ENCODE measurements at places on chromosomes 16 and 17. TPM values are rescaled to one million over a fixed set of nuclear protein-coding genes. Genes with fewer than 3 reads are reported as not detected.

- H3K4me1 ChIP-seq: no peaks in the 10 kb centered on the region
- H3K27ac ChIP-seq: no peak overlapping the region
- no peaks in the 10 kb centered on the region for H3K27me3 ChIP-seq
- no peak overlapping the region for H3K4me3 ChIP-seq
- H3K36me3 ChIP-seq: peaks cover 9% of the 10 kb centered on the region
Observed at GRCh38 chr17:59676716-59677115, 30.5 kb downstream of the PTRH2 start.

GRCh38 chr16:10892782-10893318 lies 15.8 kb downstream of the CIITA start:
- H3K27me3 ChIP-seq: no peaks in the 10 kb centered on the region
- no peaks in the 10 kb centered on the region for H3K4me1 ChIP-seq

GRCh38 chr17:17072546-17072945 lies 30.3 kb downstream of the MPRIP start:
- no peak overlapping the region for H3K27ac ChIP-seq
- no peaks in the 10 kb centered on the region for H3K27me3 ChIP-seq
- H3K4me1 ChIP-seq: peaks cover 29% of the 10 kb centered on the region
- DNase-seq: no peak
- no peaks in the 10 kb centered on the region for H3K36me3 ChIP-seq

Gene ATXN1L
- 10.7 TPM for total RNA-seq

Gene HSD11B2
- total RNA-seq: 0.51 TPM

- no peaks in the 10 kb centered on the region for H3K36me3 ChIP-seq
- no peaks in the 10 kb centered on the region for H3K27me3 ChIP-seq
- H3K4me1 ChIP-seq: no peaks in the 10 kb centered on the region
- no peak overlapping the region for H3K27ac ChIP-seq
- no peak for DNase-seq
Observed at GRCh38 chr17:64358261-64358788, 32.3 kb downstream of the PECAM1 start.

GRCh38 chr17:21679256-21680146 lies 12.8 kb upstream of the KCNJ18 start:
- no peak overlapping the region for H3K27ac ChIP-seq
- no peaks in the 10 kb centered on the region for H3K36me3 ChIP-seq
- peak; percentile 24 for DNase-seq
- H3K4me3 ChIP-seq: no peak overlapping the region

DNA sequence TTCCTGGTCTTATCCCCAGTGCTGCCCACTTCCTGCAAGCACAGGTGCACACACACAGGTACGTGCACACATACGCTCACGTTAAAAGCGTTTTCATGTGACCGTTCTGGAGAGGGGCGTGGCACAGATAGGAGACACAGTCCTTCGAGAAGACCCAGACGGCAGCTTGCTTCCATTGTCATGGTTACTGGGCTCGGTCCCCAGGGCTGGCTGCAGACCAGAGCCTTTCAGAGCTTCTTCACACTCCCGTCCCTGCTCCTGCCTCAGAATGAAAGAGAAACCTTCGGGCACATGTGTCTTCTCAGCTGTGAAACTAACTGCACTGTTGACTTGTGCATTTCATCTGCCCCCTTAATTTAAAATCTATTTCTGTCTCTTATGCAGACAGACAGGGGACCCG lies 154.2 kb downstream of the PITPNC1 start:
- no peaks in the 10 kb centered on the region for H3K4me1 ChIP-seq
- H3K27me3 ChIP-seq: no peaks in the 10 kb centered on the region
- no peak overlapping the region for H3K4me3 ChIP-seq
- no peaks in the 10 kb centered on the region for H3K36me3 ChIP-seq

DNA sequence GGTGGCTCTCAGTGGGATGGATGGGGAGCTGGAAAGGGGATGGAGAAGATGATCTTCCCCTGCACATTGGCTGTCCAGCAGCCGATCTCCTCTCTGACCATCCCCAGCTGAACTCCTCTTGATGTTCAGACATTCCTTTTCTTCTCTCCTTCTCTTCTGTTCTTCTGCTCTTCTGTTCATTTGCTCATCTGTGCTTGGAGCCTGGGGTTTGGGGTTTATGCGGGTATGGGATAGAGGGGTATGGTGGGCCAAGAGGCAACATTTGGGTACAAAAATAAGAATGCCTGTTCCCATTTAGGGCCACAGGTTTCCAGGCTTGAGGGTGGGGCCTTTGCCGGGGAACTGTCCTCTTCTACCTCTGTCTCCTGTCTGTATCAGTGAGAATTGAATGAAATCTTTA lies 205.4 kb upstream of the XYLT1 start:
- no peaks in the 10 kb centered on the region for H3K4me1 ChIP-seq
- H3K4me3 ChIP-seq: no peak overlapping the region
- no peaks in the 10 kb centered on the region for H3K36me3 ChIP-seq
- H3K27me3 ChIP-seq: no peaks in the 10 kb centered on the region

Gene TBC1D3H
- total RNA-seq: not detected

DNA sequence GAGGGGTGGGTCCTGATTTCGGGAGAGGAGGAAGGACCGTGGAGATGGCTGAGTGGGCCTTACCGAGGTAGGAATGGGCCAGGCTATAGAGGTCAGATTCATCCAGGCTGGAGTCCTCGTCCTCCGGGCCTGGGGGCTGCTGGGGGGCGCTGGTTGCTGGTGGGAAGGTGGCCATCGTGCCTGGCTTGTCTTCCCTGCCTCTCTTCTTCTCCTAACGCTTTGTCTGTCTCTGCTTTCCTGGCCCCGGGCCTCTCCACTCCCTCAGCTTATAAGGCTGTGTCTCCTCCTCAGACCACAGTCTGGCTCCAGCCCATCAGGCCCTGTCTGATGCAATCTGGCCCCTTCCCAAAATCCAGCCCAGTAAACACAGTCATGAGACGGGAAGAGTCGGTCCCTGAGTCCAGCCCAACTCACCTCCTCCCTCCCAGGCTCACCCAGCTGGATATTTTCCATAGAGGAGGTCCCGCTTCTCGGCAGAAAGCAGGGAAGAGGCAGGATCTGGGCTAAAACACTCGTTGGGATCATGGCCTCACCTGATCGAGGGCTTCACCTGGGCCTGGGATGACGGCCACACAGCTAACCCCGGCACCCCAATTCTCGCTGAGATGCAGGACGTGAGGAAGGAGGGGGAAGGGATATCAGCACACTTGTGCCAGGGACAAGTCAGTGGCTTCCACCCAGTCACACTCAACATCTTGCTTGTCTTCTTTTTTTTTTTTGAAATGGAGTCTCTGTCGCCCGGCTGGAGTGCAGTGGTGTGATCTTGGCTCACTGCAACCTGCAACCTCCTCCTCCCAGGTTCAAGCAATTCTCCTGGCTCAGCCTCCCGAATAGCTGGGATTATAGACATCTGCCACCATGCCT lies at the start of gene NUPR1:
Gene NUPR1 (minus strand): TSS at position 242 of the 864 bp plus-strand sequence. CDS start 67 bp downstream, at position 175.
- no peaks in the 10 kb centered on the region for H3K27me3 ChIP-seq
- peak within 1 kb of the TSS; percentile 98 for H3K27ac ChIP-seq
- peak; percentile 78 for DNase-seq
- peak within 1 kb of the TSS; percentile 75 for H3K4me3 ChIP-seq
- peaks cover 14% of the 10 kb centered on the region for H3K4me1 ChIP-seq

Gene ALOXE3
- not detected for total RNA-seq

Gene TMED6
- total RNA-seq: 46.2 TPM

Gene CES5A
- total RNA-seq: 0.67 TPM

DNA sequence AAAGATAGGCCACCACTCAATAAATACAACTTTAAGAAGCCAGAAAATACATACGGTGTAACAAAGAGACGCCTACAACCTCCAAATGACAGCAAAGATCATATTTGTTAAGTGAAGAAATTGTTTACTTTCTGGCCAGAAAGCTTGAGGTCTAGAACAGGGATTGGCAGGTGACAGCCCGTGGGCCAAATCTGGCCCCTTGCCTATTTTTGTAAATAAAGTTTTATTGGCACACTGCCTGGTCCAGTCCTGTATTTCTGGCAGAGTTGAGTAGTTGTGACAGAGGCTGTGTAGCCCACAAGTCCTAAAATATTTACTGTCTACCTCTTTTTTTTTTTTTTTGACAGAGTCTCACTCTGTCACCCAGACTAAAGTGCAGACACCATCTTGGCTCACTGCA lies 3.4 kb upstream of the CLEC19A start:
- no peaks in the 10 kb centered on the region for H3K27me3 ChIP-seq
- no peaks in the 10 kb centered on the region for H3K36me3 ChIP-seq
- no peaks in the 10 kb centered on the region for H3K4me1 ChIP-seq
- H3K27ac ChIP-seq: no peak overlapping the region
- H3K4me3 ChIP-seq: no peak overlapping the region

DNA sequence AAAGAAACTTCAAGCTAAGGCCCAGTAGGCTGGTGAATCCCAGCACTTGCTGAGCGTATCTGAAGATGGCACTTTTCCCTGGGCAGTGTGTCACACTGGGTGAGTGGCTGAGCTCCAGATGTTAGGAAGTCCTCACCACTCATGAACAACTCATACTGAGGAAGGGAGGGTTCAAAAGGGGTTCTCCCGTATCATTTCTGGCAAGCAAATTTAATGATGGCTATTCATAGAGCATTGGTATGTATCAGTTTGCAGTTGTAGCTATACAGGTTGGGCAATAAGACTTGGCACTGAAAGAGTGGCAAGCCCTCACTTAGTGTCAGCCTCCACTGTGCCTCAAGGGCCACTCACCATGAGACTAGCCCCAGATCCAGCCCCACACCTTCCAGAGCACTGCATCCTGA lies 10.7 kb downstream of the GFOD2 start:
- no peaks in the 10 kb centered on the region for H3K27me3 ChIP-seq
- H3K27ac ChIP-seq: no peak overlapping the region
- H3K4me3 ChIP-seq: no peak overlapping the region
- no peak for DNase-seq

Gene KRT12
- not detected for total RNA-seq

Gene MYL4
- total RNA-seq: not detected

GRCh38 chr17:77526259-77526711 lies 385.5 kb downstream of the SEC14L1 start:
- DNase-seq: no peak
- H3K4me1 ChIP-seq: peaks cover 4% of the 10 kb centered on the region
- no peak overlapping the region for H3K4me3 ChIP-seq
- H3K36me3 ChIP-seq: no peaks in the 10 kb centered on the region
- no peak overlapping the region for H3K27ac ChIP-seq
- peaks cover 2% of the 10 kb centered on the region for H3K27me3 ChIP-seq

- H3K27me3 ChIP-seq: no peaks in the 10 kb centered on the region
- peak; percentile 80 for DNase-seq
- no peak overlapping the region for H3K4me3 ChIP-seq
- H3K36me3 ChIP-seq: peaks cover 5% of the 10 kb centered on the region
Observed at GRCh38 chr17:47946929-47947397, 5.6 kb downstream of the PNPO start.

Data from liver (tissue), 10 donors.